ENCODE measurements at places on chromosomes 7 and 10.

GRCh38 chr7:27737616-27738015 is 2.3 kb upstream of the TAX1BP1 start:
- DNase-seq, result no peak

DNA sequence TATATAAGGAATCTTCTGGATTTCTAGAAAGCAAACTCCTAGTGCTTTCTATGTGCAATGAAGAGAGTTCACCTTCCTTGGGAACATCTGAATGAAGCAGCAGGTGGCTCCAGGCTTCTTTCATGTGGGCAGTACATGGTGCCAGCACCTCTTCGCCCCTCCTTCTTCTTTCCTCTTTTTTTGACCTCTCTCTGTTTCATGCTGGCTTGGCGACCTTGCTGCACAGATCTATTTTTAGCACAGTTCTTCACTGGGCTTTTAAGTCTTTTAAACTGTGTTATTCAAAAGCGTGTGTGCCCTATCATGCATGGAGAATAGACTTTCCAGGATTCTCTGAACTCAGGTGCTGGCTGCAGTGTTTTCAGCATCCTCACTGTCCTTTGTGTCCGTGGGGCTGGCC is 400.3 kb upstream of the PRKCQ start:
- no peak for DNase-seq

GRCh38 chr10:9294132-9294663 is 1239.7 kb downstream of the GATA3 start:
- no peak for DNase-seq

DNA sequence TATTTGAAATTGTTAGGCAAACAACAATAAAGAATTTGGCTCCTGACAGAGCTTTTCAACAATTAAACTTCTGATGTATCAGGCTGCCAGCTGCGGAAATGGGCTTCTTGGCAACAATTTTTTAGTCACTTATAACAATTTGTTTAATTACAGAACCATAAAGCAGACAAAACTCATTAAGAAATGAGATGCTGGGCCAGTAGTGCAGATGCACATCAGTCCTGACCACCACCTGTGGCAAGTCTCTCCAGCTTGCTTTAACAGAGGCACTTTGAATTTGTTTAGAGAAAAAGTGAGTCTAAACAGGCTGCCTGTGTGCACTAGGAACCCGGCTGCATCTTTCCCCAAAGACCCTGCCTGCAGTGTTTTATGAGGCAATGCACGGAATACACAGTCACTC is 1124.4 kb downstream of the NXPH1 start:
- no peak for DNase-seq

GRCh38 chr7:34038816-34039470 is 133.6 kb downstream of the BMPER start:
- DNase-seq, result no peak
